Right renal pelvis (tissue), 4 donors: ENCODE measurements at places on chromosomes 11 and 22.

- DNase-seq = no peak
Measured at GRCh38 chr11:40314327-40314726, 1145.1 kb downstream of the LRRC4C start.

GRCh38 chr11:133082841-133083488 is 449.3 kb downstream of the OPCML start:
- DNase-seq = peak; percentile 46

- no peak for DNase-seq
Measured at GRCh38 chr22:23357053-23357452, 176.7 kb downstream of the BCR start.

- no peak for DNase-seq
Measured at GRCh38 chr22:32823024-32823730, 21.7 kb downstream of the TIMP3 start.

GRCh38 chr11:61700212-61700611 is 20.0 kb downstream of the DAGLA start:
- no peak for DNase-seq

- DNase-seq = no peak
Measured at GRCh38 chr11:110894224-110894623, 182.0 kb upstream of the ARHGAP20 start.

DNA sequence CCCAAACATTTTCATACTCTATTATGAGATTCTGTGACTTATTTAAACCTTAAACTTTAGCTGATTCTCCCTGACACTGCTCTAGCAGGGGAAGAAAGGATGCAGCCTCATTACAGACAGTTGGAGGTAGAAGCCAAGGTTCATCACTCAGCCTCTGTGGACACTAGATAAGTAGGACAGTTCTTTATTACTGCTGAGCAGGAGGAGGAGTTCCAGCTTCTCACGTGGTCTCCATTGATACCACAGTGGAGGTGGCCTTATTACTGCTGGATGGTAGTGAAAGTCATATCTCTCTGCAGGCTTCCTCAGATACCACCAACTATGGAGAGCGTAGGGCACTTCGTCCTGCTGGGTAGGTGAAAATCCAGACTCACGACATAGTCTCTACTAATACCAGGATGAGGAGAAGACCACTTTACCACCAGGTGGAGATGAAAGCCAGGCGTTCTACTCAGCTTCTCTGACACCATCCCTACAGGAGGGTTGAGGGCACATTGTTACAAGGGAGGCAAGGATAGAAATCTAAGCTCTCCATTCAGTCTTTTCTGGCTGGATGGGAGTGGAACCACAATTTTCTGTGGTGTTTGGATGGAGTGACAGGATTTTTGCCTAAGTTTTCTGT is 13.1 kb upstream of the ANGPTL5 start:
- DNase-seq = no peak

DNA sequence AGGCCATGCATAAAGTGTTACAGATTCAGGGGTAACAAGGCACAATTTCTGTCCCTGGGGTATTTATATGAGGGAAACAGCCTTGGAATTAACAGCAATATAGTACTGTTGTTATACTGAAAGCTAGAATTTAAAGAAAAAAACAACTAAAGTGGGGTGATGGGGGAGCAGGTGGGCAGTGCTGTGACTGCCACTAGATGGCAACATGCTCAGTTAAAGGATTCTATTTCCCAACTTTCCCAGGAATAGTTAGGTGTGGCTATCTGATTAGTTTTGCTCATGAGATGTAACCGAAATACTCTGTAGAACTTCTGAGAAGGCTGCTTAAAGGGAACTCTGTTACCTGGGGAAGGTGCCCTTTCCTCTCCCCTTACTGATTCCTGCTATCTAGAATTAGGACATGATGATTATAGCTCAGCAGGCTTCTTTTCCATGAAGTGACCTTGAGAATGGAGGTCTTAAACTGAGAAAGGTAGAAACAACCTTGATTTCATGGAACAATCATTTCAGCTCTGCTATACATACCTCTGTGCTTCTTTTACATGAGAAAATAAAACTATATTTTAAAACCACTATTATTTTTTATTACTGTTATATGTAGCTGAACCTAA is 102.6 kb downstream of the RELT start:
- no peak for DNase-seq

GRCh38 chr11:79708319-79708932 is 267.6 kb upstream of the TENM4 start:
- DNase-seq = no peak

DNA sequence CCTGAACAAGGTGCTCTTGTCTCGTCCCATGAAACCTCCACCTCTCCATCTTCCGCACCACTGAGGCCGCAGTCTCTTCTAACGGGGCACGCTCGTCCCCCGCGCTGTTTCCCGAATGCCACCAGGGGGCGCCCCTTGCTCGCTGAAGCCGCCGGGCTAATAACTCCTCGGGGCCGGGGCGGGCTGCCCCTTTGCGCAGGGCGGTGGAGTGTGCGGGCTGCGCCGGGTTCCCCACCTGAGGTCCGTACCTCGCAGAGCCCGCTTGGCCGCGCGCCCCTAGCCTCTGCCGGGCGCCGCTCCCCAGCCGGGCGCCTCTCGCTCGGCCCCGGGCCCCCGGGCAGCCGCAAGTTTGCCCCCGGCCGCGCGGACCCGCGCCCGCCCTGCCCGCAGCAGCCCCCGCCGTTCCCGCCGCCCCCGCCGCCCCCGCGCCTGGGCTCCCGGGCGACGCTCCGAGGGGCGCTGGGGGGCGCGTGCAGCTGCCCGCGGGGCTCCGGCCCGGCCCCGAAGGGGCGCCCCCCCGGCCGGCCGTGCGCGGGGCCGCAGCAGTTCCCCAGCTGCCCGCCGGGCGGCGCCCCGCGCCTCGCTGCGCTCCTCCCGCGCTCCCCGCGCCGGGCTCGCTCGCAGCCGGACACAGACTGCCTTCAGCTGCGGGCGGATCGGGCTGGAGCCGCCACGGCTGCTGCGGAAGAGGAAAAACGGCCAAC is at the start of gene GRIK4:
Gene GRIK4, plus strand, starts transcription at position 633 of the 704 bp plus-strand sequence. CDS start 148,571 bp downstream, outside the sequence.
- no peak for DNase-seq

- no peak for DNase-seq
Measured at GRCh38 chr11:114078423-114078822, 18.9 kb downstream of the ZBTB16 start.

- no peak for DNase-seq
Measured at GRCh38 chr22:38850941-38851849, 7.4 kb upstream of the NPTXR start.

DNA sequence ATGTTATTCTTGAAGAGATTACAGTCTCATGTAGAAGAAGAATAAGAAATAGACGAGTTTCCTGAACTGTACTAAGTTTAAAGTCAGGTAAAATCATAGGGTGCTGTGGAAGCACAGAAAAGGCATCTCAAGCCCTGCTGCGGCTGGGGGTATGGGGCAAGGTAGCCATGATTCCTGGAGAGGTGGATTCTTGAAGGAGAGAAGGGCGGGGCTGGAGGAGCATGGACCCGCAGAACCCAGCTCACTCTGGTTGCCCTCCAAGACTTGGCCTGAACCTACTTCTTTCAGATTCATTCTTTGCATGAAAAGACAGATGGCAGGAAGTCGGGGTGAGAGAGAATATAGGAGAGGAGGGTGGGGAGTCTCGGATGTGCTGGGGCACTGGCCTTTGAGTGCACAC is 57.8 kb downstream of the OPCML start:
- no peak for DNase-seq

- DNase-seq = no peak
Measured at GRCh38 chr11:1326435-1327063, 17.1 kb upstream of the TOLLIP start.

GRCh38 chr11:83157594-83158356 is 844 bp downstream of the PCF11 start:
- peak; percentile 58 for DNase-seq

- no peak for DNase-seq
Measured at GRCh38 chr11:64384981-64385944, 26.3 kb downstream of the RPS6KA4 start.

DNA sequence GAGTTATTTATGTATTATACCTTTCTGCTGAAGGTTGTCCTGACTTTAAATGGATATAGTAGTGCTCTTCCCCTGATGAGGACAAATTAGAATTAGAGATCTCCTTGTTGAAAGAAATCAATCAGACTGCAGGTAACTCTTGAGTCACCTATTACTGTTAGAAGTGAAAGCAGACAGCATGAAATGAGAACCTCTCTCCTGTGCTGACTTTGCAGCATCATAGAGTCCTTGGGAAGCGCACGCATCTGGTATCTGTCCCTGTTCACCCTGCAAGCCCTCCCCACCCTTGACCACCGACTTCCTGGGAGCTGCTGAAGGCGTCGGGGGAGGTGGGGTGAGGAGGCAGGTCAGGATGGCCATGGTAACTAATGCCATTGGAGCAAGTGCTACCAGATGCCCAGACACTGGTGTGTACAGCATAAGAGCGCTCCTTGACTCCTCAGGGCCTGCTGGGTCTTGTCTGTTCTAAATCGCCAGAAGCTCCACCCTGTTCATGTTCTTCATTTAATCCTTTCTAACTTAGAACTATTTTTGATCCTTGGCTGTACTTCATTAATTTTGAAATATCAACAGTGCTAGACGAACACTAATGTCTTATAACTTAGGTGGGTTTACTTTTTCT is 143.9 kb downstream of the WNT7B start:
- no peak for DNase-seq

DNA sequence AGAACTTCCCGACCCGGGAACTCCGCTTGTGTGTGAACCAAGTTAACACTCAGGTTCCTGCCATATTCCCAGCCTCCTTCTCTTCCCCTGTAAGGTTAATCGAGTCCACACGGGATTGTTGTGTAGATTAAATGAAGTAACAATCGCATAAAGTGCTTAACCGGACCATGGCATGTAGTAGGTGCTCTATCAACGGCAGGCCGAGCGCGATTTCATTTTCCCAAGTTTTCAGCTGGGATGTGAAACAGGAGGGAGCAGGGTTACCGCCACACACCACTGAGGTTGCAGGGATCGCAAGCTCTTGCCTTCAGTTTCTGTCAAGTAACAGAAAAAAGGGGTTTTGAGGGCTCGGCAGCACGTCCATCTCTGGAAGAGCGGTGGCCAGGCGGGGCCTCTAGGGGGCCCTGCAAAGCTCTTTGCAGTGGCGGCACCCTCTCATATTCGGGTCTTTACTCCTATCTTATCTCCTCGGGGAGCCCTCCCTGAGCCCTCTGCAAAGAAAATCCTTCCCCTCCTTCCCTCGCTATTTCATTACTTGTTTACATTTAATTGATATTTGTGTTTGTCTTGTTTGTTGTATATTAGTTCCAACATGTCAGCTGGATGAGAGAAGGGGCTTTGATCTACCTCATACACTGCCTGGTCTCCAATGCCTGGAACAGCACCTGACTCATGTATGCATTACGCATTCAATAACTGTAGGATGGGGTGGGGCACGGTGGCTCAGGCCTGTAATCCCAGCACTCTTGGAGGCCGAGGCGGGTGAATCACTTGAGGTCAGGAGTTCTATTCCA is 816 bp upstream of the PLEKHA7 start:
- DNase-seq = no peak

DNA sequence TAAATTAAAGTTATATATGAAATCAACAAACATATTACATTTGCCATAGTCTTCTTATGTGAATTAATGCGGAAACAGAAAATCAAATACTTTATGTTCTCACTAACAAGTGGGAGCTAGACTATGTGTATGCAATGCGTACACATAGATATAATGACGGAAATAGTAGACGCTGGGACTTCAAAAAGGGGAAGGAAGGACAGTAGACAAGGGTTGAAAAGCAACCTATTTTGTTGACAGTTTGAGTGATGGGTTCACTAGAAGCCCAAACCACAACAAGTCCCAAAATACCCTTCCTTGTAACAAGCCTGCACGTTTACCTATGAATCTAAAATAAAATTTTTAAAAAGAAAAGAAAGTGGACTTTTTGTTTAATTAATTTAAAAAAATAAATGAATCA is 430.8 kb upstream of the CNTN5 start:
- no peak for DNase-seq

GRCh38 chr22:28795932-28796856 is 4.2 kb downstream of the XBP1 start:
- no peak for DNase-seq

GRCh38 chr22:39482768-39483167 is 19.3 kb upstream of the MIEF1 start:
- no peak for DNase-seq

GRCh38 chr22:36971341-36972125 is 47.7 kb downstream of the TST start:
- no peak for DNase-seq

DNA sequence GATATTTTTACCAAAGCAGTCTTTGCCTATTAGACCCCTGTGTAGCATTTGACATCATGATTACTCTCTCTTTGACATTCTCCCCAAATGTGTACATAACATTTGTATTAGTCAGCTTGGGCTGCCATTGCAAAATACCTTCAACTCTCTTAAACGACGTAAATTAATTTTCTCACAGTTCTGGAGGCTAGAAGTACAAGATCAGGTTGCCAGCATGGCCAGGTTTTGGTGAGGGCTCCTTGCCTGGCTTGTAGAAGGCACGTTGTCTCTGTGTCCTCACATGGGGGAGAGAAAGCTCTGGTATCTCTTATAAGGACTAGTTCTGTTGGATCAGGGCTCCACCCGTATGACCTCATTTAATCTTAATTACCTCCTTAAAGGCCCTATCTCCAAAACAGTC is 12.3 kb upstream of the DLAT start:
- no peak for DNase-seq

DNA sequence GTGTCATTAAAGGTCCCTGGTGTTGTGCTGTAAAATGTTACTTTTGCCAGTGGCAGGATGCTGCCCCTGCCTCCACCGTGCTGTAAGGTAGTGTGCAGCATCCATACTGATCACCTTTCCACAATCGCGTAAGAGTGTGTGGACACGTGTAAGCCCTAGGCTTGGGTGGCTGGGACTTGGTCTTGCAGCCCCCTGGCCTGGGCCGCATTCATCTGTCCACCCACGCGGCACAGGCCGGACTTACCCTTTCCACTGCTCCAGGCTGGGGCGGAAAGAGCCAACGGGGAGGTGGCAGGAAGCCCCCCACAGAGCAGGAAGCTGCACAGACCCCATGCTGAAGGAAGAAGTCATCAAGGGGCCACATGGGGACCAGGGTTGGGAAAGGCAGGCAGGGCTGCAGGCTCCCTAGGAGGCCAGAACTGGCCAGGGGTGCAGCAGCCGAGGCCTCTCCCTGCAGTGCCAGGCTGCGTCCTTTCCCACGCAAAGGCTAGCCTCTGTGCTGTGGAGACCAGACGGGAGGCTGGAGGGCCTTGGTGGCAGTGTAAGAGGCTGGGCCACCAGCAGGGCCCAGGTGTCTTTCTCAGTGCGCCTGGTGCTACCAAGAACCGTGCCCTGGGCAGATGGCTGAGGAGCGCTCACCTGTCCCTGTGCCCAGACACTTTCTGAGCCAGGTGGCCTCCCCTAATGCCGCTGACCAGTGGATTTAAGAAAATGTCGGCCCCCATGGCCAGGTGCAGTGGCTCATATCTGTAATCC is 11.7 kb upstream of the TMEM191C start:
- no peak for DNase-seq

- no peak for DNase-seq
Measured at GRCh38 chr11:23897453-23898286, 599.2 kb upstream of the LUZP2 start.

DNA sequence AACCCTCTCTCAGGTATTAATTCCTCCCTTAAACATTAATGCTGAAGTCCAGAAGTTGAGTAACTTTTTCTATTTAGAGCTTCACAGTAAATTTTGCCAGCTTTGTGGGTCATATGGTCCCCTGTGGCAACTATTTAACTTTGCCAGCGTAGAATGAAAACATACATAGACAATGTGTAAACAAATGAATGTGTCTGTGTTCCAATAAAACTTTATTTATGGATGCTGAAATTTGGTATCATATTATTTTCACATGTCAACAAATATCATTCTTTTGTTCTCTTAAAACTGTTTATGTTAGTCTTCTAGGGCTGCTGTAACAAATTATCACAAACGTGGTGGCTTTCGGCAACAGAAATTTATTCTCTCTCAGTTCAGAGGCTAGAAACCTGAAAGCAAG is 85.1 kb downstream of the TMEM135 start:
- no peak for DNase-seq

- no peak for DNase-seq
Measured at GRCh38 chr11:45551191-45551713, 114.2 kb downstream of the CHST1 start.
